NCI-H2029 (cell line): ENCODE measurements at places on chromosomes 3 and 15.

DNA sequence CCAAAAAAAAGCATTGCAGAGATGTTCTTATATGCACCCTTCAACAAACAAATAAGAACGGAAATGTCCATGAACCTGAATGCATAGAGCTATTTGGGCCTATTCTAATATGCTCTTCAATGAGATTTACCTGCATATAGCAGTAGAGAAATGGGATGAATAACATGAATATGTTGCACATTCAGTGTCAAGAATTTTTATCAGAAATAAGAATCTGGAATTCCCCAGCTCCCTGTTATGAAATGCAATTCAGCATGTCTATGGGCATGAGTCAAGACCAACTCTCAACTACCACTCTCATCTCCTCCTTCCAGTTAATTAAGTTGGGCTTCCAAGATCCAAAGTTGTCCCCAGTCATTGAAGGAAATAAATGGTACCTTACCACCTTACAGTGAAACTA, 133.7 kb upstream of the ALCAM start:
- no peak for DNase-seq

GRCh38 chr3:23068016-23068728, 135.0 kb upstream of the UBE2E2 start:
- DNase-seq: no peak

DNA sequence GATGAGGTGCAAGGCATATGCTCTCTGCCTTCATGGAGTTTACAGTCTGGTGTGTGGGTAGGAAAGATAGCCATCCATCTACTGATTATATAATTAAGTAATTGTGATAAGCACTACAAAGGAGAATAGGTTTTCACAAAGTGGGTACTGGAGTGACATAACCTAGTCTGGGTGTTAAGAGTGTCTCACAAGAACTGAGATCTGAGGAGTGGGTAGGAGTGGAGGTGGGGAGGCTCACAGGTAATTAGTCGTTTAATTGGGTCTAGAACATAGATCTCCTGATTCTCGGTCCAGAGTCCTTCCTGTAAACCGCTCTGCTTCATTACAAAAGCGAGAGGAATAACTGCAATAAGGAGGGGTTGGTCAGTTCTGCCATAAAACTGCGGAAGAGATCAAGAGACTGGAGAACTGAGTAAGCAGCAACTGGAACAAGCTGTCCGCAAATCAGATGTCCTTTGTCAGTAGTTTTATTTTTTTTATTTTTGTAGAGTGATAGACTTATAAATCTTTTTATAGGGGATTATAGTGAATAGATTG, 2.2 kb downstream of the NEO1 start:
- no peak for DNase-seq

- DNase-seq: peak; percentile 29
These were observed 8.2 kb upstream of the VGLL4 start for GRCh38 chr3:11651900-11652299.

DNA sequence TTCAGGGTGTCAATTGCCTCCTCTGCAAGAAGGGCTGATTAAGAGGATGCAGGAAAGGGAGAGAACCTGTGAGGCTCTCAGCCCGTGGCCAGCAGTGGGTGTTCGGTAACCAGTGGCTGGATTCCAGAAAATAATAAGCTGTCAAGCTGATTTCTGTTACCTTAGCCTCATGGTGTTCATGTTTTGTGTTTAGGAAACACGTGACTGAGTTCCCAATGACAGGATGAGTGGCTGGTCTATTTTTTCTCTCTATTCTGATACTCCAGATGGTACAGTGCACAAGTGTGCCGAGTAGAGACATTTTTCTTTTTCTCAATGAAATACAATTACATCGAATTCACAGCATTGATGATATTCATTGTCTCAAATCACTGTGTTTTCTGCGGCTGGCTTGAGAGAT, 43.6 kb downstream of the EDEM1 start:
- peak; percentile 62 for DNase-seq

- no peak for DNase-seq
These were observed 10.3 kb downstream of the LINGO1 start for GRCh38 chr15:77622209-77622933.

DNA sequence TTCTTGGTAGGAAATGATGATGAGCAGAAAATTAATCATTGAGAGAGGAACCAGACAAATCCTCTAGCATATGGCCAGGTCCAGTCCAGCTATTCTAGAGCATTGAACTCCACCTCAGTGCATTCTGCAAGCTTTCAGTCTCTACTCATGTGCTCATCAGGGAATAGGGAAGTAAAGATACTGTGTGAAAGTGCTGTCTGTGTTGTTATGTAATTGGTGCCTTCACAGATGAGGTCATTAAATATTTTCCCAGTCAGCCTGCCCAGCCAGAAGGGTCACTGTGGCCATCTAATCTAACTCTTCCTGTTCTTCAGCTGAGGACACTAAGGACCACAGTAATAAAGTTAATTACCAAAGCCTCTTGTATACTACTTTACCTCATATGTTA, 28.2 kb downstream of the C3orf62 start:
- no peak for DNase-seq

- no peak for DNase-seq
These were observed 76.3 kb upstream of the ARHGEF3 start for GRCh38 chr3:56878074-56878473.

DNA sequence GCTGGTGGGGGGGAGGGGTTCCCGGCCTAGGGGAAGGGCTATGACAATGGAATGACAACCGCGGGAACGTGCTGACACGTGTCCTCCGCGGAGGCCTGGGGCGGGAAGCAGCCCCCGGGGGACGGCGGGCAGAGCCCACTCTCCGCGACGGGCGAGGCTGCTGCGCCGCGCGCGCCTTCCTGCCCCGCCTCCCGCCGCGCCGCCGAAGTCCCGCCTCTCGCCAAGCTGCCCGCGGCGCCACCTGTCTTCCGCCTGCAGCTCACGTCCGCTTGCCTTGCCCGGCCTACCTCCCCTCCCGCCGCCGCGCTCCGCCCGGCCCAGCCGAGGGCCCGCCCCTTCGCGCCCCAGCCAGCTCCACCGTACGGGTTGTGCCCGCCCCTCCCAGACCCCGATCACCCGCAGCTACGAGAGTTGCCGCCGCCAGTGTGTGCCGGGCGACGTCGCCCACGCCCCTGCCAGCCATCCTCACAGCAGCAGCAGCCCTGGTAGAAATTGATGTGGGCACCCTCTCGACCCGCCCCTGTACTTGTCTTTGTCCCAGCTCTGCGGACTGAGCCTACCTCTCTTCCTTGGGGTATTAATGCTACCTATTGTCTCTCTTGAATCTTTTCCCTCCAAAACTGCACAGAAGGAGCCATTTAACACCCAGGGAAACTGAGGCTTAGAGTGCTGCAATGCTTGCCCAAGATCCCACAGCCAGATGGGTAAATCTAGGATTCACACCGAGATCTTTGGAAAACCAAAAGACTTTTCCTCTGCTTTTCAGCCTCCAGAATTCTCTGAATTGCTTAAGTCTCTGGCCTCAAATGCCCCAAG, at the start of gene PARP16:
Gene PARP16 (minus strand): TSS at position 180 of the 816 bp plus-strand sequence. CDS start 457 bp downstream, outside the sequence.
- peak; percentile 78 for DNase-seq

GRCh38 chr3:14418296-14419250, 16.2 kb downstream of the SLC6A6 start:
- DNase-seq: no peak

DNA sequence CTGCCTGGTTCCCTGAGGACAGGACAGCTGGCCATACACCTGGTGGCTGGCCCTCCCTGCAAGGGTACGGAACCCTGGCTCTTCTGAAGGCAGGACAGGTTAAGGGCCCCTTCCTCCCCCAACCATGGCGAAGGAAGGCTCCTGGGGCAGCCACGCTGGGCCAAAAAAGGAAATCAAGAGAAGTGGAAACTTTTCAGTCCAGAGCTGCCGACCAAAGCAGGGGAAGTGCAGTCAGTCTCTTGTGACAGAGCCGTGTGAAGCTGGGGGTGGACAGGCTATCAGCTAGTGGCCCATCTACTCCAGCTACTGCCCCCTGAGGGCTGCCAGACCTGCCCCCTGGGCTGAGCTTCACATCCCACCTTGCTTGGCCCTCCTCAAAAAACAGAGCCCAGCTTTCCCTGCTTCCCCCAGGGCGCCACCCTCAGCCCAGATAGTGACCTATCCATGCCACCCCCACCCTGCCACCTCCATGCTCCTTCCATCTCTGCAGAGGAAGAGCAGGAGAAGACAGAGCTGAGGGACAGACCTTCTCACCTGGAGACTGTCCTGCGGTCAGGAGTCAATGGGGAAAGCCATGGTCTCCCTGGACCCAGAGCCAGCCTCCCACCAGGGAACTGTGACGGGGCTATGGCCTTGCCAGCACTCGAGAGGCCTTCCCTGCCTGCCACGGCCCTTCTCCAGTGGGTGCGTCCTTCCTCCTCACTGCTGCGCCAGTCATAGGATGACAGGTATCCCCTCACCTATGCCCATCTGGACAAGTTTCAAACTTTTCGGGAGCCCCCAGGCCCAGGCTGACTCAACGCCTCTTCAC, 4.6 kb downstream of the SEMA7A start:
- no peak for DNase-seq

DNA sequence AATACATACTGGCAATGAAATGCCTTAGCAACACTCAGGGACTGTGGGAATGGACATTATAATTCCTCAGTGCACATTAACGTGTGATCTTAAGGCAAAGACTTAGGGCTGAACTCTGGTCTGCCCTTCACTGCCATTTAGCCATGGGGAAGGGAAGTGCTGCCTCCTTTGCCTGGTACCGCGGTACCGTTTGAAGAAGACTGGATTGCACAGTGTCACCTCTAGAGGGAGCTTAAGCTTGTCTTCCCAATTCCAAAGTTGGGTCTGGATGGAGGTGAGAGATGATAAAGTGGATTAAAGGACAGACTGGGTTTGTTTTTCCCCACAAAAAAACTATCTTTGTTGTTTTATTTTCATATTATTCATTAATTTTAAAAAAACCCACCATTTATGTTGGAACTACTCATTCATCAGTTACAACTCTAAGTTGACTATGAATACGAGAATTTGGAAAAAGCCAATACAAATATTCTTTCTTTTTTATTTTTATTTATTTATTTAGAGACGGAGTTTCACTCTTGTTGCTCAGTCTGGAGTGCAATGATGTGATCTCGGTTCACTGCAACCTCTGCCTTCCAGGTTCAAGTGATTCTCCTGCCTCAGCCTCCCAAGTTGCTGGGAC, 60.0 kb upstream of the SYN2 start:
- DNase-seq: peak; percentile 53

- DNase-seq: no peak
These were observed 51.5 kb downstream of the TGFBR2 start for GRCh38 chr3:30657914-30658313.

DNA sequence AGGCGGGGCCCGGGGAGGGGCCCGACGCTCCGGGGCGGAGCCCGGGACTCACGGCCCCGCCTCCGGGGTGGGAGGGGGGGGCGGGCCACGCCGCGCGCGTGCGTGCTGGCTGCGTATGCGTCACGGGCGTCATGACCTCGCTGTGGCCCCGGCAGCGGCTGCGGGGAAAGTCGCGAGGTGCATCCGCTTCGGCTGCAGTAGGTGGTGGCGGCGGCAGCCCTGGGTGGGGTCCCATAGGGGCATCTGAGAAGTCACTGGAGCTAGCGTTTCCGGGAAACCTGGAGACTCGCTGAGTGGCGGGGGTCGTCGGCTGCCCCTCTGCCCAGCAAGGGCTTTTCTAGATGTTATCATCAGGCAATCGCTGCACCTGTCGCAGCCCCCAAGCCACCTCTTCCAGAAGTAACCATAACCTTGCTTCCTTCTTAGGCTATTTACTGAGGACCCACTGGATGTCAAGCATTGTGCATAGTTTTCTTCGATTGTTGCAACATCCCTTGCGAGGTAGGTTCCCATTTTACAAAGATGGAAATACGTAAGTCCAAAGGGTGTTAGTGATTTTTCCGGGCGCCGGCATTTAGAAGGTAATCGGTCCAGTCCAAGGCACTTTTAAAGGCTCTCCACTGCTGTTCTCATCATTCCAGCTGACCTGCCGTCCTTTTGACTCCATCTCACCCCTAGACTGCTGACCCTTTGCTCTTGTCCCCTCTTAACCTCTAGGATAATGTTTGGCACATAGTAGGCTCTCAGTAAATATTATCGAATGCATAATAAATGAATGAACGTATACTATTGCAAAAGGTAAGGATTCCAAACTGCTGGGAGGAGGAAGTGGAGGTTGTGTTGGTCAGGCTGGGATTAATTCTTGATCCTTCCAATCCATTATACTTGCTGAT, at the start of gene GDPGP1:
Gene GDPGP1 (plus strand): TSS at position 114 of the 893 bp plus-strand sequence. CDS start 6,700 bp downstream, outside the sequence.
- no peak for DNase-seq

- peak; percentile 98 for DNase-seq
These were observed 231.6 kb downstream of the IGSF11 start for GRCh38 chr3:118803096-118803476.

DNA sequence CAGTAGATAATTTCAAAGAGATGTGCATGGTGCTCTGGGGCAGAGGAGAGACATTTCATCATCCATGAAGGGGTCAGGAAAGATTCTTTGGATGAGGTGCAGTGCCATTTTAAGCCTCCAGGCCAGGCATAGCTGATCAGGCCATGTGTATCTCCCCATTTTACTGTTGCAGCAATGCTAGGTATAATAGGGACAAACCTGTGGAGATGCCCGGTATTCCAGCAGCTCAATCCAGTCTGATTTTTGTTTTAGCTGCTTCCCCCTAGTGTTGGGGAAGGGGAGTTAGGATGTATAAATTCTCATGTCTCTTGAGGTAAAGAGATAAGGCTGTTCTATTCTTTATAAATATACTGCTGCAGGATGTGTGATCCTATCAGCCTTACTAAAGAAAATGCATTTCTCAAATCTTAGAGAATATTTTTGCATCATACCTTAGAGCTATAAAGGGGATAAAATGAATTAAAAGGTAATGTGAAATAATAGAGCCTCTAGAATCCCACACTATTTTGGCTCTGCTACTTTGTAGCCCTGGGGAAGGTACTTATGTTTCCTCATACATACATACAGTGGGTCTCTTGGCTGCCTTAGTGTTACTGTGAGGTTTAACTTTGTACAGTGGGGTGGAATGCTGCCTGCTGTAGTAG, 5.2 kb downstream of the CDV3 start:
- no peak for DNase-seq

DNA sequence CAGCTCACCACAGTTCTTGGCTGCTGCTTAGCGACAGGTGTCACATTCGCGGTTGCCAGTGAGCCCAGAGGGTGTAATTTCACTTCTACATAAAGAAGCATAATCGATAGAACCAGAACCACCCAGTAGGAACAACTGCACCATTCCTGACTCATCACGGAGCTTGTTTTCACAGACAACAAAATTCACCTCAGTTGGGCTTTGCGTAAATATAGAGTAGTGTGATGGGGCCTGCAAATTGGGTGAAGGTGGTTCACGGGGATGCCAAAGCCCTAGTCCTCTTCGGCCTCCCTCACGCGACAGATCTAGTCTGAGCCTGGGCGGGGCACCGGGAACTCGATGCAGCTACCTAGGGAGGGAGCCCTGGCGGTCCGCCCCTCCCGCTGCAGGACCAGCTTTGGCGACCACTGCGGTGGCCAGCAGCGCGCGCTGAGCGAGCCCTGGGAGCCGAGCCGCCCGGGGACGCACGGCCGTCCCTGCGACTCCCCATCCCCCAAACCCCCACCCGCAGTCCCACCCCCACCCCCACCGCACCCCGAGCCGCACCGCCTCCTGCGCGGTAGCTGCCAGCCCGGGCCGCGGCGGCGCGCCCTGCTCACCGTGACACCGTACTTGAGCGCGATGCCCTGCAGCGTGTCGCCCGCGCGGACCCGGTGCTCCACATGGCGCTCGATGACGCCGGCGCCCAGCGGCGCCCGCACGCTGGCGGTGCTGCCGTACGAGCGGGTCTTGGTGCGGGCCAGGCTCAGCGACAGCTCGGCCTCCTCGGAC, 519 bp downstream of the LYSMD2 start:
- DNase-seq: peak; percentile 31
